ENCODE measurements at places on chromosomes 6 and 20. TPM values are rescaled to one million over a fixed set of nuclear protein-coding genes. Genes with fewer than 3 reads are reported as not detected.
A peak's percentile ranks its signal among the peaks of the same experiment; 100 is the strongest.

- peak; percentile 68 for DNase-seq
These were observed 93.7 kb downstream of the PSMB1 start for GRCh38 chr6:170459451-170459850.

GRCh38 chr6:107716688-107717089, 107.4 kb downstream of the SCML4 start:
- DNase-seq = peak; percentile 67

GRCh38 chr6:99349171-99350141, at the start of gene FAXC:
FAXC (minus strand) TSS chr6:99349674; CDS start chr6:99349372, 302 bp downstream.
- peak; percentile 49 for DNase-seq

GRCh38 chr20:37538003-37538402, 10.3 kb upstream of the BLCAP start:
- DNase-seq = no peak

Gene PKIB
- 0.78 TPM for total RNA-seq

Measured in activated naive CD8-positive, alpha-beta T cell treated with anti-CD3 and anti-CD28 coated beads, Interleukin-2, amount 10 ng/mL, durations not matched to agents 7 days and 5 days (primary cell).